Stimulated activated CD4-positive, alpha-beta T cell treated with anti-CD3 and anti-CD28 coated beads, Interleukin-4, amount 100 ng/mL, for 48 hours (primary cell): ENCODE measurements at places on chromosomes 1 and 21.

GRCh38 chr1:191508239-191508638 lies 650.0 kb upstream of the RGS18 start:
- DNase-seq, result no peak

- no peak for DNase-seq
Measured at GRCh38 chr1:3907621-3908165, 7.6 kb upstream of the C1orf174 start.

GRCh38 chr1:152514715-152515433 lies 592 bp downstream of the CRCT1 start:
- DNase-seq, result no peak

DNA sequence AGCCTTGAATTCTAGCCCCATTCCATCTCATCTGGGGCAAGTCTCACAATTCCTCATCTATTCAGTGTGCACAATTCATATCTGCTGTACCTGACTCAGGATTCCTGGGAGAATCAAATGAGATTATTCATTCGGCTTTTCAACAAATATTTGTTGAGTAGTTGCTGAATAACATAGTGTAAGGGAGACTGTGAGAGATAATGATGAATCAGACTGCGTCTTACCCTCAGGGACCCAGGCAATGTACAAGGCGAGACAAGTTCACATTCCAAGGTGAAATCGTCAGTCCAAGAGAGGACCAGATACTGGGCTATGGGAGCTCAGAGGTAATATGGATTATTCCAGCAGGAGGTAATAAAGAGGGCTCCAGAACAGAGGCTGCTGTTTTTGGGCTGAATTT lies 67.8 kb upstream of the SMYD2 start:
- DNase-seq, result no peak

- DNase-seq, result peak; percentile 77
Measured at GRCh38 chr1:116817582-116818064, 63.4 kb downstream of the CD2 start.

DNA sequence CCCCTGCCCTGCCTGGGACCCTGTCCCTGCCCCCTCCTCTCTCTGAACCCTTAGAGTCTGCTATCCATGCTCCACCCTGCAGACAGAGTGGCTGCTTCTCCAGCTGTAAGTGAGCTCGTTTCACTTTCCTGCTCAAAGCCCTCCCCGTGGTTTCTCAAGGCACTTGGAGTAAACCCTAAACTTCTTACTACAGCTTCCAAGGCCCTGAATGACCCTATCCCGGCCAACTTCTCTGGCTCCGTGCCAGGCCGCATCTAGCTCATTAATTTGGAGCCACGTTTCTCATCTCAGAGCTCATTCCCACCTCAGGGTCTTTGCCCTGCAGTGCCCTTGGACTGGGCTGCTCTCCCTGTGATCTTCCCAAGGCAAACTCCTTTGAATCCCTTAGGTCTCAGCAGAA lies 235.1 kb upstream of the RUNX1 start:
- no peak for DNase-seq

DNA sequence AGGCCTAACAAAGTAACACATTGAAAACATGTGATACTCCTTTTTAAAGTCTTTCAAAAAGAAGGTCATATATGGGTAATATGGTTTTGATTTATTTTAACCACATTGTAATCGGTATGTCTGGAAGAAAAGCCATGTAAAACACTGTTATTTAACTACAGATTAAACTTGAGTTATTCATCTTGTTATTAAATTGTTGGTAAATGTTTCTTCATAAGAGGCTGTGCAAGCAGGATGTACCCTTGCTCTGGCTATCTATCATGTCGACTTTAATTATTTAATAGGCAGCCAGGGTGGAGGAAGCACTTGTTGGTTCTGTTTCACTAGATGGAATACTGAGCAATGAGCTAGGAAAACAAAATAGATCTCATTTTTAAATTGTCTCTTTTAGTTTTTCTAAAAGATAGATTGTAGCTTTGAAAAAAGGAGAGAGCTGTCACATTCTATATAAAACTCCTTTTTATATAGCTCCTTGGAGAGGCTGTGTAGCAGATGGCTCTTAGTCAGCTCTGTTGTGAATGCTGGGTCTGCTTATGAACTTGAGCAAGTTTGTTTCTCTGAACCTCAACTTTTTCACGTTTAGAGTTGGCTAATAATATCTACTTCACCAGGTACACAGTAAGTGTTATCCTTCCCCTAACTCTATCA lies 39.5 kb downstream of the LRRC8B start:
- no peak for DNase-seq

DNA sequence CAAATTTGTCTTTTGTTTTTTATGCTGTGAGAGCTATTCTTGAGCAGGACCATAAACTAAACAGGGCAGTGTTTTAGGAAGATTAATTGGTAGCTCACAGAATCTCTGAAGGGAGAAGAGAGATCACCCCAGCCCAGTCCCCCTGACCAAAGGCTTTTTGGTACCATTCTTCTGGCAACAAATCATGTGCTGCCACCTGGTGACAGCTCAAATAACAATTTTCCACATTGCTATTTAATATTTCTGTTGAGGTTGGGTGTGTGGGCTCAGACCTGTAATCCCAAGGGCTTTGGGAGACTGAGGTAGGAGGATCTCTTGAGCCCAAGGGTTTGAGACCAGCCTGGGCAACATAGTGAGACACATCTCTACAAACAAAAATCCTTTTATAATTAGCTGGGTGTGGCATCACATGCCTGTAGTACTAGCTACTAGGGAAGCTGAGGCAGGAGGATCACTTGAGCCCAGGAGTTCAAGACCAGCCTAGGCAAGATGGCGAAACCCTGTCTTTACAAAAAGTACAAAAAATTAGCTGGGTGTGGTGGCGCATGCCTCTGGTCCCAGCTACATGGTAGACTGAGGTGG lies 2.2 kb upstream of the TESK2 start:
- no peak for DNase-seq

GRCh38 chr21:42684109-42684916 lies 30.9 kb downstream of the PDE9A start:
- peak; percentile 30 for DNase-seq

DNA sequence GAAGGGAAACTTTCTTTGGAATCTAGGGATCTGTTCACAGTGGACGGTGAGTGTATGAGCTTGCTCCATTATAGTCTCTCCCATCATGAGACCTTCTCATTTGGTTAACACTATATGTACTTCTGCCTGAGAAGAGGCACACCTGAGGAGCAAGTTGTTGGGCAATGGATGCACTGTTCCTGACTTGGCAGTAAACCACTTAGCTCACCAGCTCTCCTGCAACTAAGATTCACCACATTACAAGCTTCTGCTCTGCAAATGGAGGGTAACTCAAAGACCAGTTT lies 10.2 kb downstream of the MACF1 start:
- DNase-seq, result no peak

- DNase-seq, result no peak
Measured at GRCh38 chr1:147079400-147080005, 92.8 kb downstream of the PRKAB2 start.

- no peak for DNase-seq
Measured at GRCh38 chr1:118912574-118912973, 75.6 kb downstream of the TBX15 start.

DNA sequence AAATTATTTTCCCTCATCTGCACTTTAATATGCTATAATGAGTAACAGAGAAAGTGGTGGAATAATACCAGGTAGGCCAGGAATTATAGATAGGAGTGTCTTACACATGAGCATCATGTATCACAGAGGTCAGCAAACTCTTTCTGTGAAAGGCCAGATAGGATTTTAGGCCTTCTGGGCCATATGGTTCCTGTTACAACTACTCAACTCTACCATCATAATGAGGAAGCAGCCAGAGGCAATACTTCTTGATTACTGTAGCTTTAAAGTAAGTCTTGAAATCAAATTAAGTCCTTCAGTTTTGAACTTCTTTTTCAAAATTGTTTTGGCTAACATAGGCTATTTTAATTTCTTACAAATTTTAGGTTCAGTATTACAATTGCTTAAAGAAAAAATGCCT lies 32.1 kb upstream of the IGSF3 start:
- DNase-seq, result no peak

DNA sequence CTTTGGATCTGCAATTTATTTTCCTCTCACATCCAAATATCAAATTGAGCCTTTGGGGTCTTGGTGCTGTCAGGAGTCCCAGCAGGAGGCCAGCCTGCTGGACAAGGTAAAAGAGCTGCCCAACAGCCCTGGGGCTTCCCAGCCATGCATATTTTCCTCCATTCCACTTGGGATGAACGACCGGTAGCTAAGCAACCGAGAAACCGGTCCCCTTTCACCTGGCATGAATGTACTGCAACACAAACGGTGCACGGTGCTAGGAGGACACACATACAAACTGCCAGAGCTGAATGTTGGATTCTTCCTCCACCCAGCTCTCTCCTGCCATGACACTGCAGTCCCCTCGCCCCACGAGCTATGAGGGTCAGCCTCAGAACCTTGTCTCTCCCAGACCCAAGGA lies 42.7 kb downstream of the BCAR3 start:
- no peak for DNase-seq

- no peak for DNase-seq
Measured at GRCh38 chr1:116165572-116165971, 54.4 kb downstream of the MAB21L3 start.

DNA sequence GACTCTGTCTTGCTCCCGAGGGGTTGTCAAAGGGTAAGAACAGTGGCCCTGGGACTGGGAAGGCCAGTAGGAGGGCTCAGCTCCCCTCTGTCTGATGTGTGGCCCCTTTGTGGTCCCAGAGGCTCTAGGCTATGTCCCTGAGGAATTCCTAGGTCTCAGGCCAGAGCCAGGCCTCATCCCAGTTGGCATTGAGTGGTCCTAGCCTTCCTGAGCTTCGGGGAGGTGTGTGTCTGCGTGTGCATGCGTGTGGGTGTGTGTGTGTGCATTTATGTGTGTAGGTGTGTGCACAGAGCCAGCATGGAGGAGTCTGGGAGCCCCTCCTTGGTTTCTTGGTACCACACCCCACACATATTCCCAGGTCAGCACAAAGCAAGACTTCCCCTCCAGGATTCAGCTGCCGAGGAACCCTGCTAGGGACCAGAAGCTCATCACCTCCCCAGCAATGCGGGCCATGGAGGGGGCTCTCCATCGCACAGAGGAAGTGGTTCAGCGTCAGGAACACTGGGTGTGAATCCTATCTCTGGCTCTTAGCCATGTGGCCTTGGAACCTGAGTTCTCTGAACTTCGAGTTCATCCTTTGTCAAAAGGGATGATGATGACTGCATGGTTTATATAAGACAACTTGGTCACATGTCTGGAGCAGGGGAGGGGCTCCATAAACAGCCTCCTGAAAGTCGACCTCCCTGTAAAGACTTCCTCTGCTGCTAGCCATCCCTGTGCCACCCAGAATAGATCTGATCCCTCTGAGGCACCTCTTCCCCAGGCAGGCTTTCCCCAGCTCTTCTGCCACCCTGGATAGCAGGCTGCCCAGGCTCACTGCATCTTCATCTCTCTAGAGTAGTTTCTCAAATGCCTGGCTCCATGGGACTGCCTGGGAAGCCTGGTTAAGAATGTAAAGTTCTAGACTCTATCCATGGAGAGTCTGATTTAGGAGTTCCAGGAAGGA lies 8.3 kb upstream of the EPS8L3 start:
- DNase-seq, result no peak

DNA sequence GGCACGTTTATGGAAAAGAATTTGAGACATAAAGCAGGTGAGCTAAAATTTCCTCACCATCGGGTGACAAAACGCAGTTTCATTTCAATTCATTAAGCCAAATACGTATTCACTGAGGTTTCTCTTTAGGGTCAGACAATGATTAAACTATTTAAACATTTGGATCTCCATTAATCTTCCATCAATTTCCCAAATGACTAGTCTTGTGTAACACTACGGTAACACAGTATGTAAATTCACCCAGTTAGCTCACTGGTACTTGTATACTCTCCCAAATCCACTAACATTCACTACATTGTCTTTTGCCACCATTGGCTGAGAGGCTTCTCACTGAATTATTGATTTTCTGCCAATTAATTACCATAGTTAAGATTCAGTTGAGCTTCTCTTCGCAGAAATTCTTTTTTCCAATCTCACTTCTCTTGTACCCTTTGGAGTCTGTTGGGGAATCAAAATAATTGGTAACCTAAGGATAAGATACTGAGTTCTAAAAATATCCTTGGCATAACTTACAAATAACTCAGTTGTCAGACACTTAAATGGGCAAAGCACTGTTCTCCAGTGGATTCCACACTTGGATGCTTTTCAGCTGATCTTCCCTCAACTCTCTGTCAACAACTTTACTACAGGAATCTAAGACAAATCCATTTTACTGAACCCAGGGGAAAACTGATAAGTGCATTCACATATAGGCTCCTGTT lies 40.7 kb downstream of the SIPA1L2 start:
- no peak for DNase-seq

DNA sequence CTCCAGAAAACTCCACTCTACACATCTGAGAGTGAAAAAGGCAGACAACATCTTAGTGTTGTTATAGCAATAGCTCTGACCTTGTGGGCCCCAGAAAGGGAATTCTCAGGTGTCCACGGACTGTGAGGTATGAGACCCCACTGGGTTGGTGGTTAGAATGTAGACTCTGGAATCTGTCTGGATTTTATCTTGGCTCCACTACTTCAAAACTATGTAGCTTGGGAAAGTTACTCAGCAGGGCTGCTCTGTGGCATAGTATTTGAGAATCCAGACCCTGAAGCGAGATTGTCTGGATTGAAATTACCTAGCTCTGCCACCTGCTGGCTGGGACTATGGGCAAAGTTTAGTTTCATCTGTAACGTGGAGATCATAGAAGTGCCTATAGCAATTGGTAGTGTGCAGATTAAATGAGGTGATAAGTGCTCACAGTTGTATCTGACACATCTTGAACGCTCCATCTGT lies 25.8 kb downstream of the PRDM2 start:
- DNase-seq, result no peak

GRCh38 chr1:41525891-41526587 lies 41.6 kb upstream of the EDN2 start:
- DNase-seq, result no peak

DNA sequence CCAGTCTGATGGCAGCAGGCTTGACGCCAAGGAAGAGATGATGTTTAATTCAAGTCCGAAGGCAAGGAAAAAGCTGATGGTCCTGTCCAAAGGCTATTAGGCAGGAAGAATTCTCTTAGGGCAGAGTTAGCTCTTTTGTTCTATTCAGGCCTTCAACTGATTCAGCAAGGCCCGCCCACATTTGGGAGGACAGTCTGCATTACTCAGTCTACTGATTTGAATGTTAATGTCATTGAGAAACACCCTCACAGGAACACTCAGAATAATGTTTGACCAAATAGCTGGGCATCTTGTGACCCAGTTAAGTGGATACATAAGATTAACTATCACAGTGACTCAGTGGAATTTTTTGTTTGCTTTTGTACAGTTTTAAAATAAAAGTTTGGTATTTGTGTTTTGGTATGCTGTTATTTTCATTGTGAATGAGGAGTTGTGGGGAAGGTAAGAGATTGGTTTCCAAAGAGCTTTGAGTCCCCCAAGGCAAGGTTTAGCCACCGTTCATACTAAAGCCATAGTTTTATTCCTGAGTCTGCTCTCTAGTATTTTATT lies 1.7 kb upstream of the ZNF691 start:
- DNase-seq, result no peak

GRCh38 chr1:21277180-21277579 lies 13.1 kb downstream of the ECE1 start:
- DNase-seq, result no peak

GRCh38 chr1:107493111-107493716 lies 352.4 kb downstream of the NTNG1 start:
- no peak for DNase-seq
